ENCODE measurements at places on chromosomes 11 and 22. TPM values are rescaled to one million over a fixed set of nuclear protein-coding genes. Genes with fewer than 3 reads are reported as not detected.

- DNase-seq, result peak; percentile 84
Measured at GRCh38 chr11:65471447-65471891, 27.4 kb upstream of the MALAT1 start.

GRCh38 chr11:8384199-8384821 is 120.6 kb upstream of the LMO1 start:
- no peak for DNase-seq

GRCh38 chr11:24344222-24344621 is 152.6 kb upstream of the LUZP2 start:
- DNase-seq, result no peak

DNA sequence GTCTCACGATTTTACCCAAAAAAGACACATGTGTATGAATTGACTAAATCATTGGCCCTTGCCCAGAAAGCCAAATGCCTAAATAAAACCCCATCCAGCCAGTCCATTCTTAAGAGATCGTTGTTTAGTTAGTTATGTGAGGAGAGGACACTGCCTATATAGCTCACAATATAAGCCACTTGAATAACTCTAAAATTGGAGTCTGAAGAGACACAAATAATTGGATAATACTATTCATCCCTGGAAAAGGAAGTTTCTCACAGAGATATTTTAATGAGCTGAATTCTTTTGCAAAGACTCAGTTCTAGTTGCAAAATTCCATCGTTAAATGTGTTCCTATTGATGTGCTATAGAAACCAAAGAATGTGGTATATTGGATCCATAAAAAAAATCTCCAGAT is 176.7 kb downstream of the SOX6 start:
- no peak for DNase-seq

DNA sequence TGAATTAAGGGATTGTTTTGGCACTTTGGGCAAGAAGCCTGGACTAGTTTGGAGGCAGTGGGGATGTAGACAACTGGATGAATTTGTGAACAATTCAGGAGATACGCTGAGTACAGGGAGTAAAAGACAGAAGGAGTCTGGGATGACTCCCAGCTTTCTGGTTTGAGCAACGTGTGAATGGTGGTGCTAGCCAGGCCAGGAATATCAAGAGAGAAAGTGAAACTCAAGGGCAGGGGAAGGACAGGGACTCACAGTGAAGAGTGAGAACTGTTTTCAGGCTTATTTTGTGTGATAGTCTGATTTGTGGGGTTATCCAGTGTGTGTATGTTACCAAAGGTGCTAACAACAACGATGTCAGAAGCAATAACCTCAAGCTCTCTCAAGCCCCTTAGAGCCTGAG is 15.9 kb downstream of the CHRM1 start:
- DNase-seq, result no peak

GRCh38 chr11:132047167-132047566 is 676.8 kb downstream of the NTM start:
- no peak for DNase-seq

GRCh38 chr11:7574491-7575130 is 60.8 kb downstream of the PPFIBP2 start:
- DNase-seq, result no peak

DNA sequence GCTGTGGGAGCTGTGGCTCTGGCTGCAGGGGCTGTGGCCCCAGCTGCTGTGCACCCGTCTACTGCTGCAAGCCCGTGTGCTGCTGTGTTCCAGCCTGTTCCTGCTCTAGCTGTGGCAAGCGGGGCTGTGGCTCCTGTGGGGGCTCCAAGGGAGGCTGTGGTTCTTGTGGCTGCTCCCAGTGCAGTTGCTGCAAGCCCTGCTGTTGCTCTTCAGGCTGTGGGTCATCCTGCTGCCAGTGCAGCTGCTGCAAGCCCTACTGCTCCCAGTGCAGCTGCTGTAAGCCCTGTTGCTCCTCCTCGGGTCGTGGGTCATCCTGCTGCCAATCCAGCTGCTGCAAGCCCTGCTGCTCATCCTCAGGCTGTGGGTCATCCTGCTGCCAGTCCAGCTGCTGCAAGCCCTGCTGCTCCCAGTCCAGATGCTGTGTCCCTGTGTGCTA is 514 bp downstream of the KRTAP5-9 start:
- DNase-seq, result no peak

- peak; percentile 74 for DNase-seq
Measured at GRCh38 chr22:18024276-18024939, at the start of gene MICAL3. TSS of gene MICAL3 (minus strand) at chr22:18024561. CDS start at chr22:17906812, 117,749 bp downstream.

DNA sequence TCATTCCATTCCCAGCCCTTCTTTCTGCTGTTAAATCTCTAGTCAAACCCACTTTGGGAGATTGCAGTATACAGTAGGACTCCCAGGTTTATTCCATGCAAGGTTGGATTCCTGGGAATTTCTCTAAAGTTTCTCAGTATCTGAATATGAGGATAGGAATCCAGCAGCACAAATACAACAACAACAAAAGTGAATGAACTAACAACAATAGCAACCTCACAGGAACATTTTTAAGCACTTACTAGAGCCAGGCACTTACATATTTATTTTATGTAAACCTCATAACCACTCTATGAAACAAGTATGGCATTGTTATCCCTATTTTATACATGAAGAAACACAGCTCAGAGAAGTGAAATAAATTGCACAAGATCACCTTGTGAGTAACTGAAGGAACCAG is 1.9 kb downstream of the MMP7 start:
- no peak for DNase-seq

DNA sequence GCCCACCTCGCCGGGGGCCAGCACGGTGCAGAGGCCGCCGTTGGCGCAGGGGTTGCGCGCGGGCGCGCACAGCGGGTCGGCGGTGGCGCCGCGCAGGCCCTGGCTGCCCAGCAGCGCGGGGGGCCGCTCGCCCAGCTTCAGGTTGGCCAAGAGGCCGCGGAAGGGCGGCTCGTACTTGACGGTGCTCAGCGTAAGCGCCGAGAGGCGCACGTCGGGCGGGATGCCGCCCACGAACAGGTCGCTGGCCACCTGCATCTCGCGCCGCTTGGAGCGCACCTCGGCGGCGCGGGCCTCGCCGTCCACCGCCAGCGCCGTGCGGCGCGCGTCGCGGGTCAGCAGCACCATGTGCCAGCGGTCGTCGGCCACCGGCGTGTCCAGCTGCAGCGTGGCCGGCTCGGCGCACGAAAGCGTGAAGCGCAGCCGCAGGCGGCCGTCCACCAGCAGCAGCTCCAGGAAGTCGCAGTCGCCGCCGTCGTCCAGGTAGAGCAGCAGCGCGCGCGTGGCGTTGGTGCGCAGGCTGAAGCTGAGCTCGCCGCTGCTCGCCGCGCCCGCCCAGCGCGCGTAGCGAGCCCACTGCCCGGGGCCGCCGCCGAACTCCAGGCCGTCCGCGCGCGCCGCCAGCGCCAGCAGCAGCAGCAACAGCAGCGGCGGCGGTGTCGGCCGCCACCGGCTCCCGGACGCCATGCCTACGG is 9.8 kb downstream of the NRXN2 start:
- DNase-seq, result no peak

Gene CCDC87
- total RNA-seq, result 0.37 TPM

Gene HOATZ
- total RNA-seq, result 6.8 TPM

Gene TMA7B
- not detected for total RNA-seq

Gene ME3
- total RNA-seq, result 28.7 TPM

Gene NPAS4
- not detected for total RNA-seq

Gene MRGPRX3
- total RNA-seq, result not detected

Measured in G401 (cell line).